ENCODE measurements at places on chromosomes 6 and 20.

DNA sequence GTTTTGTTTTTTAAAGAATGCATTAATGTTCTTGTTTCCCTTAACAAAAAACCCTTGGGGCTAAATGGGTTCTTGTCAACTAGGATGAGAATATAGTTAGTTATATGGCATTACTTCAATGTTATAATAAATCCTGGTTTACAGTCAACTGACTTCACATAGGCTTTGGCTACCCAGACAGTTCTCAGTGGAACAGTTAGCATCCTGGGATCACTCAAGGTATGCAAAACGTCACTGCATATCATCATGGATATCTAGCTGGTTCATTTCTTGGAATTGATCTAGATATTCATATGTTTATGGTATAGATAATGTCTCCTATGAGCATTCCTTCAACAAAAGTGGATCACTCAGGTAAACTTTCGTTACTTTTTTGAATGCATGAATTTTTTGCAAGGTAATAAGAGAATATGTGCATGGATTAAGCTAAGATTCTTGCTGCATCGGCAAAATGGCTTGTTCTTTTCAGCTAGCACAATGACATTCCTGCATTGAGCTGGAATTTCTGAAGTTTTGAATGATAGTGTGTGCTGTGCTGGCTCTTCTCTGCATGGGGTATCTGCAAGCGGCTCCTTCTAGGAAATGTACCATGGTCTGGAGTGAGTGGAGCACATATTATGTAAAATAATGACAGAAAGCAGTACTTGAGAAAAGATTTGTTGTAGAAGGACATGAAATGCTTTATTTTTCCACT is 138.9 kb downstream of the ADGRG6 start:
- DNase-seq: no peak

DNA sequence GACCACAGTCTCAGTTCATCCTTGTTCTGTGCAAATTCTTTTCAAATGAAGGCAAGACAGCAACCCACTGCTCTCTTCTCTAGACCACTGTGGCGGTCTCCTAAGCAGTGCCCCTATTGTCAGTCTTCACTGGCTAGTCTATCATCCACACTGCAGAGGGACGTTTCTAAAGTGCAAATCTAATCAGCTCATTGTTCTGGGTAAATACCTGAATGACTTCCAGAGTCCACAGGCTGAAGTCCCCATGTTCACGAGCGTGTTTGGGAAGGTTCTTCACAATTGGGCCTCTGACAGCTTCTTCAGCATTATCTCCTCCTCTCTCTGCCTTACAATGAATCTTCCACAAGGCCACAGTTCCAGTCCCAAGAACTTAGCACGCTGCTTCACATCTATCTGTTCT is 73.2 kb downstream of the LAMA4 start:
- no peak for DNase-seq

DNA sequence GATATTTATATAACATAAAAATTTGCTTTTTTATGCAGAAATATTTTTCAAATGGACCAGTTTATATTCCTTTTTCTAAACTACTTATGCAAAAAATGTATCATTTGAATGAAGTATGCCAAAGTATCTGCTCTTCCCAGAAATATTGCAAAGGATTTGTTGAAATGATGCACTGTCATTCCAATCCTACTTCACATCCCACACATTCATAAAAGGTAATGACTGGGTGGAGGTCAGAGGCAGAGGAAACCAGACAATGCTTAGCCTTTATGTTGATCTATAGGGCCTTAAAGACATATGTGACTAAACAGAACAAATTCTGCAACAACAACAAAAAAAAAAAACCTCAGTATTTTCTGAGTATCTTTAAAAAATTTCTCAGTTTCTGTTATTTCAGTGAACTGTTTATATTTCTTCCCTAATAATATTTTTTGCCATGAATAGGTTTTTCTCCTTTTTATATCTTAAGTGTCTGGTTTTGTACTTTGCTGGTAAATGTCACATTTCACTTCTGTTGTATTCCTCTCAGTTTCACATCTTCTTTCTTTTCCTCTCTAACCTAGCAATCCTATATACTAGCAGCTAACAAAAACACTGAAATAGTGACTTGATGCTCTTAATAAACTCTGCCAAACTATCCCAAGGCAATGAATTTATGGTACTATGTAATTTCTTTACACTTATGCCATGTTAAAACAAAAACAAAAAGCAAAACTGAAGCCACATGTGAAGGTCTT is 374.1 kb downstream of the BCKDHB start:
- no peak for DNase-seq

DNA sequence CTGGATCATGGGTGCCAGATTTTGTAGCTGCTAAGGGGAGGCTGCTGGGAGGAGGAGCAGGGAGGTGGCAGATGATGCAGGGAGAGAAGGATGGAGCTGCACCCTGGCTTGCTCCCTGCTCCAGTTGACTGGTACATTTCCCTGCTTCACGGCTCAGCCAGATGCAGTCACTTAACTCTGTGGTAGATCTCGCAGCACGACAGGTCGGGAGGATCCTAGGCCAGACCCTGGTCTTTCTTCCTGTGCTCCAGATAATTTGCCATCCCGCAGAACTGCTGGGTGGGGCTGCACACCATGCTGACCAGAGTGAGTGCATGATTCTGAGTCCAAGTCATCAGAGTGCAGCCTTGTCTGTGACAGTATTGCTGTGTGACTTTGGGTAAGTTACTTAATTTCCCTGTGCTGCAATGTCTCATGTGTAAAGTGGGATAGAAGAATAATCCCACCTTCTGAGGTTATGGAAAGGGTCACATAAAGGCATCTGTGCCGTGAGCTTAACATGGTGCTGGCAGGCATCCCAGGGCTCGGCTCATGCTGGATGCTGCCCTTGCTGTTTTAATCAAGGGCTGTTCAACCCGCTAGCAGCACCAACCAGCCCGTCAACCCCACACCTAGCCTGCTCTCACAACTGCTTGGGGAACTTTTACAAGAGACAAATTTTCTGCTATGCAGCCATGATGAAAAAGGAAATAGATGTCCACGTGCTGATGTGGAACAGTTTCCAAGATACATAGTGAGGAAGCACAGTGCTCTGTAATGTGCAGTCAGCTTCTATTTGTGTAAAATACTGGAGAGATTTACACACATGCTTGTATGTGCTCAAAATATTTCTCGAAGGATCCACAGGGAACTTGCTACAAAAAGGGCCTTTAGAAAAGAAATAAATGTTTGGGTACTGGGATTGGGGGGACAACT is 257.9 kb downstream of the CDH26 start:
- DNase-seq: no peak

DNA sequence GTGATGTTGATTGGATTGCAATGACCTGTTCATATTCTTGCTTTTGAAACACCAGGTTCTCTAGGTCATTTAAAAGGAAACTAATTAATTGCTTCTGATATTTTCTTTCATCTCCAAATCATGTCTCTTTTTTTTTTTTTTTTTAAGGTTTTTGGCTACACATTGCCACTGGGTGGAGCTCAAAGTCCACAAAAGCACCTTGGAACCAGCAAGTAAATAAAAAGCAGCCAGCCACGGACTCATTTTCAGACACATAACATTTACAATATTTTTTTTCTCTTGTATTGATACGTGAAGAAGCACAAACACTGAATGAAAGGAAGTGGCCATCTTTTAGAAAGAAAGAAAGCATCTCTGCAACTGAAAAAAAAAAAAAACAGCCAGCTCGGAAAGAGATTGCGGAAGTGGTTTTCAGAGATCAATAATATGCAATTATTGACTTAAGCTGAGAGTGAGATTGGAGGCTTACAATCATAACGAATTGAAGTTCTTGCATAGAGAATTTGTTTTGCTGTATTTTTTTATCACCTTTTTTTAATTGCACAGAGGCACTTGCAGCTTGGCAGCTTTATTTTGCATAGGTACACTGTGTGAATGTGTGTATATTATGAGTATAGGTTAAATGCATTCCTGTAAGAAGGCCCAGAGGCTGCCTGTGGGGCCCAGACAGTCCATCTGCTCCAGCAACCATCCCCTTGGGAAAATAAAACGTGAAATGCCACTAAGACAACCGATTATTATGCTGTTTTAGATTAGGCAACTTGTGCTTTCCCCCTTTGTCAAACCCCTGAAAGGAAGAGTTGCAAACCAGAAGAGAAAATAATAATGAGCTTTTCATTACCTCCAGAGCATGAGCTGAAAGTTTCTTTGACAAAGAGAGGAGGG is 28.2 kb downstream of the CGA start:
- DNase-seq: peak; percentile 28

- no peak for DNase-seq
These were observed 177.3 kb downstream of the LRFN2 start for GRCh38 chr6:40409716-40410397.

DNA sequence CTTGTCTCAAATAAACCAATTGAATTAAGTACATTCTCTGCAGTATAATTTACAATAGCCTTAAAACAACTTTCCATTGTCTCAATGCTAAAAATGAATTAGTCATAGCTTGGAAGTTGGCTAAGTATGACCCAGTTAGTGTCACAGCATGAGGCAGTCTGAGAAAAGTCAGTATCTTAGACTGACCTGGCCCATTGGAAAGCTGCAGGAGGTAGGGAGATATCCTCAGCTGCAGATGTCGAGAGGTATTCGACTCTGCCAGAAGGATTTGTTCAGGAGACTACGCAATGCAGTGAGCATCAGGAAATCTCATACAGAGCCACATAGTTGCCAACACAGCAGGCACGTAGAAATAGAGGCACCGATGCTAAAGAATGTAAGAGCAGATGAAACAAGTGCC is 350.9 kb upstream of the NRSN1 start:
- no peak for DNase-seq

- DNase-seq: no peak
These were observed 220.0 kb downstream of the ADGRG6 start for GRCh38 chr6:142521791-142522190.

- DNase-seq: no peak
These were observed 82.9 kb downstream of the ADGRG6 start for GRCh38 chr6:142384519-142385254.

DNA sequence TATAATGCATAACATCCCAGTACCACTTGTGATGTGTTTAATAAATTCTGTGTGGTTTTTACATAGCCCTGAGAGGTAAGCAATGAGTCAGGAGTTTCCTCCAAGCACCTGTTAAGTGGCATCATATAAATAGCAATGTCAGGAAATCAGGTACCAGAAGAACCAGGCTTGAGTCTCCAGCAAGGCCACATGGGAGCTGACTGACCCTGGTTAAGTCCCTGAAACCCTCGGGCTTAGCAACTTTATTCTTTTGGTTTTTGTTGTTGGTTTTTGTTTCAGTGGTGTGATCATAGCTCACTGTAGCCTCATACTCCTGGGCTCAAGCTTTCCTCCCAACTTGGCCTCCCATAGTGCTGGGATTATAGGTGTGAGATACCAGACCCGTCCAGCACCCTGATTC is 70.0 kb downstream of the PTPRT start:
- DNase-seq: no peak

GRCh38 chr6:156866220-156867015 is 89.2 kb downstream of the ARID1B start:
- no peak for DNase-seq

DNA sequence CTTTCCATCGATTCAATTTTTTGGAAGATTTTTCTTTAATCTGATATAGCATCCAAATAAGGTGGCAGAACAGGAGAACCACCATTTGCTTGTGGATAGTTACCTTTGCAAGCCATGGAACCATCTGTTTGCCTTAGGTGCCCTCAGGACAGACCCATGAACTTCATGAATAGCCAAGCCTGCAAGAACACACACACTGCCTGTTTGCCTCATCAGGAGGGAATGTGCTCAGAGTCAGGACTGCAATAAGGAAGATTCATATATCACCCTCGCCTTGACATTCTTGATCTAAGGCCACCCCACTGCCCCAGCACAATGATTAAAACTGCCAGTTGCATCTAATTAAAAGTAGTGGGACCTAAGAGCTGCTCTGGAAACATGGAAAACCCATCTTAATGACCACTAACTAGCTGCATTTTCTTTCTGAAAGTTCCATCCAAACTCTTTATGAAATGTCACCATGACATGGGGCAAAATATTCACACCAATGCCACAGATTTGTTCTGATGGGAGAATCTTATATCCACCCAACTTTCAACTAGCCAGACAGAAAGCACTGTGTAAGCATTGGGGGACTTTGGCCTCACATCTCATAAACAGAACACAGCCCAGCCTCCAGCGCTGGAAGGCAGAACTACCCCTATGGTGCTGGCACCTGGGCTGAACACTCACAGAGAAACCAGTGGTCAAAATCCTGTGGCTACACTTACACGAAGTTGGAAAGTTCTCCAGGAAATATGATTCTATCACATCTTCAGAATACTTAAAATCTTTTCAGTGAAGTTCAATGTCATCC is 48.3 kb downstream of the TBXT start:
- no peak for DNase-seq

GRCh38 chr20:21685981-21686380 is 19.5 kb upstream of the PAX1 start:
- no peak for DNase-seq

DNA sequence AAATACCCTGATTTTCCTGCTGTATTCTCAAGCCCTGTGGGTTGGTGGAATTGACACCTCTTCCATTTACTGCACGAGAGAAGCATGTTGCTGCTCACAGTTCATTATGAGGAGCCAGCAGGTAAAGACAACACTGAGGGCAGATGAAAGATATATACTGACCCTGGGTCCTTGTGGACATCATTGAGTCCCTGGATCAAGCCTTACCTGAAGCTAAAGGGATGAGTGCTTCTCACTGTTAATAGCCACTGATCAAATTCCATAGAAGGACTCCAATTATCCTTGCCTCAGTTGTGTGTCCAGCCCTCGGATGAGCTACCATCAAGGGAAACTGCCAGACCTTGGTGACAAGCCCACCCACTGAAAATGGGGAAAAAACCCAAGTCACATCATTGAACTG is 7.7 kb upstream of the SIGLEC1 start:
- DNase-seq: no peak

DNA sequence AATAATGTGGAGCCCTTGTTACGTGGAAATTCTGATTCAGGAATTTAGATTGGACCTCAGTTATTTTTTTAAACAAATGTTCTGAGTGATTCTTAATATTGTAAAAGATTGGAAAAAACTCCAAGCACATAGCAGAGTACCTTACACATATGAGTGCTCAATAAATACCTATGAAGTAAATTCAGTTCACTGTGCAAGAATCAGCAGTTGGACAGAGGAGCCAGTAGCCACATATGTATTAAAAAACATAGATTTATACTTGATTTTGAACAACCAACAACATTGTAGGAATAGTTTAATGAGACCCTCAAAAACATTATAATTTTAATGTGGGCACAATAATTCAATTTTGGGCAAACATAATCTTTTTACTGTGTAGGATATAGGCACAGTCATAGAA is 109.3 kb upstream of the B3GAT2 start:
- no peak for DNase-seq

DNA sequence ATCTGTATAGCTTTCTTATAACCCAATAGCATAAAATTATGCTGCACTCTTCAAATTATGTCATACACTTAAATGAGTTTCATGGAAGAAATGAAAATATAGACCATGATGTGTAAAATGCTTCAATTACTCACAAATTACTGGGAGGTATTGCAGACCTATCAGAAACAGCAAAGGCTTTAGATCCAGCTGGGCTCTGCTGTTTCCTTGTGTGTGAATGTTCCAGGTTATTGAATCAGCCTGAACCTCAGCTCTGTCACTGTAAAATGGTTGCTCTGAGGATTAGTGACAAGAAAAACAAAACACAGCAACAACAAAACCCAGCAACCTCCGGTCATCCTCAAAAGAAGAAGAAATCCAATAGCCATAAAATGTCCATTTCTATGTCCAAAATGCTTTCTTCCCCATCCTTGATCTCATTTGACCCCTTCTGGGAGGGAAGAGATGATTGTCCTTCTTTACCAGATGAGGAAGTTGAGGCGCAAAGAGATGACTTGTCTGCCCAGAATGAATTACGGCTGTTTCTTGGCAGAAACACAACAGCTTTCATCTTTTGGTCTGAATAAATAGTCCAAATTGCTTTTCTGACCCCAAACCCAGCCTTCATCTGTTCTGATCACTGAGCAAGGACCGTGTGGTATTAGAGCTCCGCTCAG is 42.2 kb upstream of the TGM6 start:
- no peak for DNase-seq
